ENCODE measurements at places on chromosomes 1 and 21.

DNA sequence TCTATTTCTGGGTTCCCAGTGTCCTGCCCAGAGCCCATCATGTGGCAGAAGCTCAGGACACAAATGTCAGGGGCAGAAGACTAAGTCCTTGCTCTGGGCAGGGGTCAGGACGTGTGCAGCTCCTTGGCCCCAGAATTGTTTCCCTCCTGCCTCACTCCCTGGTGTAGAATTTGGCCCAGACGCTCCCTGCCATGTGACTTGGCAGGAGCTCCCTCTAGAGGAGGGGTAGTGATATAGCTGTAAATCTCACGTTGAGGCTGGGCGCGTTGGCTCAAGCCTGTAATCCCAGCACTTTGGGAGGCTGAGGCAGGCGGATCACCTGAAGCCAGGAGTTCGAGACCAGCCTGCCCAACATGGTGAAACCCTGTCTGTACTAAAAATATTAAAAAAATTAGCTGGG, 91.2 kb downstream of the UBIAD1 start:
- DNase-seq = no peak

DNA sequence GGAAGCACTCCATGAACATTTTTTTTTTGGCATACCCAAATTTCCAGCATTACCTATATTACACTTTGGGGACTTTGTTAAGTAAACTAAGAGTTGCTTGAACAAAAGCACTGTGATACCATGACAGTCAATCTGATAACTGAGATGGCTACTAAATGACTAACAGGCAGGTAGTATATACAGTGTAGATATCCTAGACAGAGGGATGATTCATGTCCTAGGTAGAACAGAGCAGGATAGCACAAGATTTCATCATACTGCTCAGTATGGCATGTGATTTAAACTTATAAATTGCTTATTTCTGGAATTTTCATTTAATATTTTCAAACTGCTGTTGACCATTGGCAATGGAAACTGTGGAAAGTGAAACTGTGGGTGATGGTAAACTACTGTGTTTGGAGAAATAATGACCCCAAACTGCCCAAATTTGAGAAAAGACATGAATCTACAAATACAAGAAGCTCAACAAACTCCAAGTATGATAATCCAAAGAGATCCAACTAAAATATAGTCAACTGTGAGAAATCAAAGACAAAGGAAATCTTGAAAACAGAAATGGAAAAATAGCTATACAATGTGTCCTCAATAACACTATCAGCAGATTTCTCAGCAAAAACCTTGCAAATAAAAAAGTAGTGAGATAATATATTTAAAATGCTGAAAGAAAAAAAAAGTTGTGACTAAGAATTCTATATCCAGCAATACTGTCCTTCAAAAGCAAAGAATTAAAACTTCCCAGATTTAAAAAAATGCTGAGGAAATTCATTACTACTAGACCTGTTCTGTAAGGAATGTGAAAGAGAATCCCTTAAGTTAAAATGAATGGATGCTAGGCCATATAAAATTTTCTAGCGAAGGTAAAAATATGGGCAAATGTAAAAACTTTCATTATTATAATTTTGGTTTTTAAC, 410.4 kb downstream of the DUSP10 start:
- no peak for DNase-seq

- DNase-seq = peak; percentile 91
Observed at GRCh38 chr1:17502326-17502778, 37.1 kb upstream of the ARHGEF10L start.

DNA sequence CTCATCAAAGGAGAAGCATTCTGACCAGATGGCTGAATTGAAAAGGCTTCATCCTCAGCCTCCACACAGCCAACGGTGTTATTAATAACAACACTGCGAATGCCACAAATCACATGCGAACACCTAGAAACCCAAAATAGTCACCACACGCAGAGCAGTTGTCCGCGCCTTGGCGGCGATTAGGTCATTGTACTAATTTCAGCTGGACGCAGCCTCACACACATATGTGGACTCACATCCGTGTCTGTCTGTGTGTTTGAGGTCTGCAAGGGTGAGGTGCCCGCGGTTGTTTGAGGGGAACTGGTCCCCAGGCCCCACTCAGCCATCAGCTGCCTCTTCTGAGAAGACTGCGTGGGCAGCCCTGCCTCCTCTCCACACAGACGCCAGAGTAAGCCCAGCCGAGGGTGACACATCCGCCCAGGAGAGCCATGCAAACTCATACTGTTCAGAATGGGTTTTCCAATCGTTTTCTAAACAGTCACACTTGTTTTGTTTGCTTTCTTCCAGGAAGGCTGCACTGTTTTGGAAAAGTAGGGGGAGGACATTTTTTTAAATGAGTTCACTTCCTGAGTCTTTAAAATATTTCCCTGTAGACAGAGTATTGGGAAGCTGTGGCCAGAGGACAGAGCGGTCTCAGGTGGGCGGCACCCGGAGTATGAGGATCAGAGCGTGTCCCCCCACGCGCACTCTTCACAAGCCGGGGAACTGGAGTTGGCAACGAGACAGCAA, 53.4 kb downstream of the TOMM20 start:
- DNase-seq = peak; percentile 91

GRCh38 chr1:107965110-107965991, at the start of gene VAV3:
TSS of gene VAV3 (minus strand) at chr1:107965180. CDS start at chr1:107964869, 311 bp downstream.
- peak; percentile 84 for DNase-seq

- no peak for DNase-seq
Observed at GRCh38 chr1:84742653-84743052, 52.4 kb upstream of the SSX2IP start.

DNA sequence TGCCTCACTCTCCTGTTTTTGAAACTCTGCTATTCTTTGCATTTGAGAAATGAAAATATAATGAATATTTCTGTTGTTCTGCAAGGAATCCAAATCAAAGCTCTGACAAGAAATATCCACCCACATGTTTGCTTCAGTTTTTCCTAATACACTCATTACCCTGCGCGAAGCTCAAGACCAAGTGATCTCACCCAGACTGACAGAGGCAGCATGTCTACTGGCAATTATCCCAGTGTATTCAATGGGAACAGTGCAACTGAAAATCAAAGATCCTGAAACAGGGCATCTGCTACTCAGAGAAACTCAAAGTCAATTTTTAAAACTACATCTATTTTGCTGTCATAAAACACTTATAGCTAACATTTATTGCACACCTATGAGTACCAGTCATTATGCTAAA, 321.0 kb upstream of the LRRC7 start:
- DNase-seq = peak; percentile 60

DNA sequence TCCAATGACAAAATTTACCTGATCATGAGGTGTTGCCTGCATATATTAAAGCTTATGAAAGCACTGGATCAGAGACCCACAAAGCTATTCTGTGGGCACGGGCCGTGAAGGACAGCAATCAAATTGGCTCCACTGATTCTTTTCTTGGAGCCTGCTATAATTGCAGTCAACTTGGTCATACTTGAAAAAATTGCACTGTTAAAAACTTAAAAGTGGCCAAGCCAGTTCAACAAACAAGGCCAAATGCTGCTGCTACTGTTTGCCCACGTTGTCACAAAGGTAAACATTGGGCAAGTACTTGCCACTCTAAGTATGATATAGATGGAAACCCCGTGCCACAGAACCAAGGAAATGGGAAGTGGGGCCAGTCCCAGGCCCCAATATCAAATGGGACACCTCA, 37.8 kb downstream of the CYP4A11 start:
- DNase-seq = no peak

DNA sequence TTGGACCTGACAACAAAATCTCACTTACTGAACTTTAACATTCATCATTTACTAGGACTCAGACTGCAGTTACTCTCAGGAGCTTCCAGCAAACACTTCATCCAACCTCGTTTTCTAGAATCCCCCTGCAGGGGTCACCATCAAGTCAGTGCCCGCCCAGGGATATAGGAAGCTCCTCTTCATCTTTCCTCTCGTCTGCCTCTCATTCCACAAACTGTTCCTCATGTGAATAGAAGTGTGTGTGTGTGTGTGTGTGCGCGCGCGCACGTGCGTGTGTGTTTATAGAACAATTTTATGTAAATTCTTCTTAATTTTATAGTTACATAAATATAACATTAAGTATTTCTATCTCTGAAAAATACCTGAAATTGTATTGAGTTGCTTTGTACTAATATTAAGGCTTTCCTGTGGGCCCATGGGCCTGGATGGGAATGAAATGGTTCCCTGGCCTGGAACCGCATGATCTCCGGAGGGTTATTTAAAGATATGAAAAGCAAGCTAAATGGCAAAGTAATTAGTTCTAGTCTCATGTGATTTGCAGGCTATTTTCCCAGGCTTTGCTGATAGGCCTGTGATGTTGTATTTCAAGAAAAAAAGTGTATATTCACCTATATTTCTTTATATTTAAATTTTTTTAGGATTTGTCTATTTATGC, 21.7 kb upstream of the ABCD3 start:
- no peak for DNase-seq

GRCh38 chr1:94793296-94793656, 26.9 kb upstream of the SLC44A3 start:
- DNase-seq = no peak

DNA sequence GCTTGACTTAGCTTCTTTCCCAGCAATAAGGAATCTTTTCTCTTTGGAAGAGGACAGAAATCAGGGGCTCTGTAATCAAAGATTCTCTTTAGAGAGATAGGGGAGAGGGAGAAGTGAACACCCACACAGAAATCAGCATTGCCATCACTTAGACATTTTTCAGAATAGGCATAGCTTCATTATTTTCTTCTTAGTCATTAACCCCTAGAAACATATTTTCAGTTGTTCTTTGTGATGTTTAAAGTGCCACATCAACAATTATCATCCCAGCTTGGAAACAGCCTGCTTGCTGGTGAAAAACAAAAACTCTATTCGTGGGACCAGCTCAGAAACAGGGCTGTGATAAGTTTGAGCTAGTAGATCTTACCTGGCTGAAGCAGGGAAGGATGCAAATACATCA, 88.3 kb upstream of the SLC44A3 start:
- DNase-seq = no peak

DNA sequence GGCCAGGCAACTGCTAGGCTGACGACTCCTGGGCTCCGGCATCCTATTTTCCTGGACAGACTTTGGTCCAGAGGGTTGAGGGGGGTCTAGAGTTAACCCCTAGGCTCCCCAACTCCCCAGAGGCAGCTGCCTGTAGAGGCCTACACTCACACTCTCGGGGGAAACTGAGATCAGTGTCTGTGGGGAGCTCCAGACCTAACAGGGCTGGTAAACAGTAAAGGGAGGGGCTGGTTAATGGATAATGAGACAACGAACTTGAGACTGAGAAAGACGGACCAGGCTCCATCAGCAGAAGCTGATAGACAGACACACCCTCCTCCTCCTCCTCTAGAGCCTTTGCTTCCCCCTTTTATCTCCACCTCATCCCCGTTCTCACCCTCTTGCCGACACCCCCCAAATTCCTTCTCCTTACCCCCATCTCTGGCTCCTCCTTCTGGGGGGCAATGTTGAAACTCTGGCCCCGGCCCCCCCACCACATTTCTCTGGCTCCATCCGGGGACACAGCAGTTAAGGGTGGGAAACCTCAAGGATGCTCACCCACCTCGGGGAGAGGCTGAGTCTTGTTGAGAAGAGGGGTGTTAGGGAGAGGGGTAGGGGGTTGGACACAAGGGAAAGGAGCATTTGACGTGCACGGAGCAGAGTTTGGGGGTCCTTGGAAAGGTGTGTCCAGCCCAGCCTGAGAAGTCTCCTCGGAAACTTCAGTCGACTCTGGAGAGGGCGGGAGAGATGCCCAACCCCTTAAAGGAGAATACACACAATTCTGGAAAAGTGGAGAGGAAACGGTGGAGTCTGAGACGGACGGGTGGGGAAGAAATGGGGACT, at the start of gene MTMR11:
TSS of gene MTMR11 (minus strand) at position 710 of the 822 bp plus-strand sequence. CDS start at position 478, 232 bp downstream.
- peak; percentile 62 for DNase-seq

DNA sequence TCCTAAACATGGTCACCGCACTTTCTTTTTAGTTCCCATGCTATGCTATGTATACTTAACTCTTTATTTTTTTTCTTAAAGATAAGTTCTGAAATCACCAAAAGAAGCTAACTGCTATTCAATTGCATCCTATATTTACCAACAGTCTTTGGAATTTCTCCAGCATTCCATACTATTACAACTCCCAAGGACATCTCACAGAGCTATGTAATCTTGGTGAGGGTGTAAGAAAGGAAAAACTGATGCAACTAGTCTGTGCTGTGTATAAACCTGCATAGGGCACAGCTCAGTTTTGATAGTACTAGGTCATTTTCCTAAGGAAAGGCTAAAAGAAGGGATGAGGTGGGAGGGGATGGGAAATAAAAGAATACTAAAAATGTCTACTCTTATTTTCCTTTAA, 78.0 kb downstream of the PTPN14 start:
- no peak for DNase-seq

GRCh38 chr1:46568461-46568891, 17.0 kb upstream of the KNCN start:
- no peak for DNase-seq

DNA sequence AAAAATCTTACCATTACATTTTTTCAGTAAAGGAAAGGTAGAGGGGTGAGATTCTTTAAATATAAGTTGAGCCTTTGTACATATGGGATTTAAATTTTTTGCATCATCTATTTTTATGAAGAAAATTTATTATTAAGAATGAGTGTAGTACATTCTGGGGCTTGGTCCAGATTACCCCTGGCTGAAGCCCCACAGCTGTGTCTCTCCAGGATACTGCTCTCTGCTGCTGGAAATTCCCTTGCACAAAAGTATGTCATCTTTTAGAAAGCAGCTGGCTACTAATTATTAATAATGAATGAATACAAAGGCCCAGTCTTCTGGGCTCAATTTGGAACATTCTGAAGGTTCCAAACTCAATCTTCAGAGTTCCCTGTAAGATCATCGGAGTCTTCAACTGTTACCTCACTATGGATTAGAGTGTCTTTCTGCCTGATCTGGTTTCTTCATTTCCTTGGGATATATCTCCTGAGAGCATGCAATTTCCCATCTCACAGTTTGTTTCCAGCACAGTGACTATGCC, 428.6 kb upstream of the BRINP3 start:
- DNase-seq = no peak

DNA sequence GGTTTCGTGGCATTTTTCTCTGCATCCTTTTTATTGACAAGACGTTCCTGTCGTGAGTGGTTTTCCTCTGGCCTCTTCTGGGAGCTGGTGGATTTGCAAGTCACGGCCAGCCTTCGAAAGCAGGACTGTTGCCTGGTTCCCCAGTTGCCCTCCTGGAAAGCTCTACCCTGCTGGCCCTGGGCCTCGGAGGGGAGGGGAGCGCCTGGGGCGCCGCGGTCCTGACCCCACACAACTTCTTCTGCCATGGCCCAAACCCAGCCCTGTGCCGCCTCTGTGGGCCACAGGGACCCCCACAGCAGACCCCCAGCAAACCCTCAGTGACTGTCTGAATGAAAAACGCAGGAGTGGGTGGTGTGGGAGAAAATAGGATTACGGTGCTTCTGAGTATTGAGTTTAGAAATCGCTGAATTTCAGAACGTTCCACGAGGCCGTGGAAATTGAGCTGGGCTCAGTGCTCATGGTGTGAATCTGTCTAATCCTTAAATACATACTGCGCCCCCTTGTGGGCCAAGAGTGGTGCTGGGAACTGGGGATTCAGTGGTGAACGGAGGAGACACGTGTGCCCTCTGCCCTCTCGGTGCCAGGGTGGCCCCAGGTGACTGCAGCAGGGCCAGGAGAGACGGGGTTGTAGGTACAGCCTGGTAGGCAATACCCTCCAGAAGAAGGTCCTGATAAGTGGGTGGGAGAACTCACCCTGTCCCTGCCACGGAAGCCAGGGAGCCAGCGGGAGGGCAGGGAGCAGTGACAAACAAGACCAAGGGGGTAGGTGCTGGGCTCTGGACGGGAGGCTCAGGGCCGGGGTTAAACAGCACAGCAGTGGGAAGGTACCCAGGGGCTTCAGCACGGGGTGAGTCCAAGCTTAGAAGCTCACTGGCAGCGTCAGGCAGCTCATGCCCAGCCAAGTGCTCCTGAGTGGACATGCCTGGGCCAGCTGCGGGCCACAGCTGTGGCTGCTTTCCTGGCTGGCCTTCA, 101.2 kb upstream of the COL6A1 start:
- DNase-seq = peak; percentile 81
